T follicular helper cell (primary cell): ENCODE measurements at places on chromosomes 1 and 21.

DNA sequence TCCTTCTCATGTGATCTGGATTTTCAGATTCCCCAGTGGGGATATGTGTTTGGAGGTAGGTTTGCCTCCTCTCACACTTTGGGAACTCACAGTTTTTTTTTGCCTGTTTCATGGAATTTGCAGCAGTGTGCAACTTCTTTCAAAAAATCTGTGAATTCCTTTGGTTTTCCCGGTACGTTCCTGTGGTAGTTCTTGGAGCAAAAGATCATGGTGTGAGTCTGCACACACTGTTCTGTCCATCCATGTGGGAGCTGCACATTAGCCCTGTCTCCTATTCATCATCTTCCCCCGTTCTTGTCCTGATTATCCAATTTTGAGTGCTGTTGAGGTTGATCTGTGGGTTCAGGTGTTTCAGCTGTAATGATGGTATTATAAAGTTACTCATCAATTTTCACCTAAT lies 30.3 kb upstream of the TACSTD2 start:
- no peak for DNase-seq

DNA sequence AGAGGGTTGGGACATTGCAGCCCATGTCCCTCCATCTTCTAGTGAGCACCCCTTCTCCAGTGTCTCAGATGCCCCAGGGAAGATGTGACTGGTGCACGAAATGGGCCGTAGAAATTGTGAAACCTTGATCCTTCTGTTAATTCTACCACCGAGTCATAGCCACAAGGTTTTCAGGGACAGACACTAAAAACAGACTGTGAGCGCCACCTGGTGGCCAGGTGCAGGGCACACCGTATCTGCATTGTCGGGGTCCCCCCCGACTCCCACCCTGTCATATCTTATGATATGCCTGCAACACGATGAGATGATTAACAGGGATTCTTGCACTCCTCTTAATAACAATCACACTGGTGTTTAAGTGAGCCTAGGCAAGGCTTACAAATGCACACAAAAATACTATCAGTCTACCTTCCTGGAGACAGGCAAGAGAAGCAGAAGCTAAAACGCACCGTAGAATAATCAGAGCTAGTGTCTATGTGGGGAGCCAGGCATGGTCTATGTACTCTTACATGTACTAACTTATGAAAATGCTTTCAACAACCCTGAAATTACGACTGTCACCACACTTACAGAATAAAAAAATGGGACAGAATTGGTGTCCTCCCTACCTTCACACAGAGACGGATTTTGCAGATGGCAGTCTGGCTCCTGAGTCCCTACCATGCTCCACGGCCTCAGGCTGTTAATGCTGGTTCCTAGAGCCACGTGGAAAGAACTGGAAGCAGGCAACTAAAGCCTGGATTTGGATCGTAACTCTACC lies 57.9 kb downstream of the FHAD1 start:
- peak; percentile 43 for DNase-seq

DNA sequence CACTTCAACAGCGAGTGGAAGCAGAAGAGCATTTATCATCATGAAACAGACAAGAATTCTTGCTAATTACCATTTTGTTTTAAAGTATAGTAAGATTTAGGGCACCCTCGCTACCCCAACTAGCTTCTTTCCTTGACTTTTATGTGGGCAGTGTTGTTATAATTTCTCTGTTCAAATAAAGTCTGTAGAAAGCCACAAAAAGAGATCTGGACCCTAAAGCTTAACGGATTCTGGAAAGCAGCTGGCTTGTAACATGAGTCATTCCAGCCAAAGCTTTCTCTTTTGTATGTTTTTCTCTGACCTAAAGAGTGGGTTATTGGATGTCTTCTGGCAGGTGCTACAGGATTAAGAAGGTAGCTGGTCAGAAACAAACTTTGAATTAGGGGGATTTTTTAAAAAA lies 37.4 kb downstream of the RUNX1 start:
- DNase-seq = no peak

- no peak for DNase-seq
These were observed 22.1 kb upstream of the IL10 start for GRCh38 chr1:206794294-206794908.

DNA sequence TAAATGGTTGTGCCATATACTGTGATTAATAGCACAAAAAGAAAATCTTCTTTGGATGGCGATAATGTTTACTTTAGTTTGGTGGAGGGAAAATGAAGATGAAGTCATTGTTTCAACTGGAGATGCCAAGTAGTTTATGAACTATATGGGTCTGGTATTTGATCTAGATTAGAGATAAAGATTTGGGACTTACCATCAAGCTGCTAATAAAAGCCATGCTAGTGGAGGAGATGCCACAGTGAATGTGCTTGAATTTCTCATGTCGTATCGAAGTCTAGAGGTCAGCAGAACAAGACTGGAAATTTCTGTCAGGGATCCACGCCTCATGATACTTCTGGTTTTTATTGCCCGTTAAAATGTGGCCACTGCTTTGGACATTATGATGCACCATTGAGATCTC lies 742.0 kb downstream of the NCAM2 start:
- DNase-seq = no peak
